Muscle of leg (tissue), 16 donors: ENCODE measurements at places on chromosomes 3 and 15.
A peak's percentile ranks its signal among the peaks of the same experiment; 100 is the strongest.

DNA sequence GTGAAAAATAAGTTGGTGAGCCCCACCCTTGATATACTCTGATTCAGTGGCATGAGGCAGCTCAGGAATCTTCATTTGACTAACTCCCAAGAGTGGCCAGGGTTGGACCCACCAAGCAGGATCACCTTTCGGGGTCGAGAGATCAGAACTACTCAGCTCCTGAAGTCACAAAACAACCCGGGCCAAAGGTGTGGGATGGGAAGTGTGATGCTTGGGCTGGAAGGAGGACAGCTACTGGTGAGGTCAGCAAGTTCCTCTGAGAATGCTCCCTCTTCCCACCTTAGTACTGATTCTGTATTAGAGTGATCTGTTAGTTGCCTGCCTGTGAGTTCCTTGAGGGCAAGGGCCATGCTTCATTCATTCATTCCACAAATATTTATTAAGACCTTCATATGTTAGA, 15.1 kb downstream of the ESYT3 start:
- DNase-seq, result no peak

GRCh38 chr3:168506589-168506988, 410.9 kb upstream of the GOLIM4 start:
- no peak for DNase-seq

DNA sequence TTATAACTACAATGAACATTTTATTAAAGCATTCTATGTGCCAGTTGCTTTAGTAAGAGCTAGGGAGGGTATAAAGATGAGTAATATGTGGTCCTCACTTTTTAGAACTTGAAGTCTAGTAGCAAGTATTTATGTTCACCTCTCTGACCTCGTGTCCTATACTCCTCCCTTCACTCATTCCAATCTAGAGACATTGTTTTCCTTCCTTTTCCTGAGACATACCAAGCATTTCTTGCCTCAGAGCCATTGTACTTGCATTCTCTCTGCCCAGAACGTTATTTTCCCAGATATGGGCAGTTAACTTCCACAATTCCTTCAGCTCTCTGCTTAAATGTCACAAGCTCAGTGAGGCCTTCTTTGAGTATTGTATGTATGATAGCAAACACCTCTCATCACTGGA, 408.6 kb downstream of the PDCD6IP start:
- no peak for DNase-seq

DNA sequence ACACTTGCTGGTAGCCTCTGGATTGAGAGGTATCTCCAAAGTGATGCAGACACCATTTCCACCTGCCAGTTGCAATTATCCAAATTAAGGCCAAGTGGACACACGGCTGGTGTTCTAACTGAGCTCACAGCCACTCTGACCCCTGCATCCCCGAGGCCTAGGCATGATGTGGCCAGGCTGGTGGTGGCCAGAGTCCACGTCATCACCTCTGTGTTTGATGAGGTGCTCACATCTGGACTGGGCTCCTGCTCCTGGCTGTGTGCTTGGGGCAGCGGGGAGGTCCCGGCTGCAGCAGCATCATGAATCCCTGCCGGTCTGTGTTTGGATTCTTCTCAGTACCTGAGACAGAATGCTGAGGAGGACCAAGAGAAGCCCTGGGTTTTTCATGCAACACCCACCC, 4.9 kb downstream of the OXTR start:
- DNase-seq, result no peak

- peak; percentile 93 for DNase-seq
Measured at GRCh38 chr3:42071904-42072812, 19.0 kb upstream of the TRAK1 start.

- DNase-seq, result no peak
Measured at GRCh38 chr15:79919090-79919748, 22.4 kb upstream of the MTHFS start.

GRCh38 chr3:151091685-151092345, 6.4 kb downstream of the MED12L start:
- DNase-seq, result no peak

- DNase-seq, result no peak
Measured at GRCh38 chr15:46901001-46901400, 816.3 kb upstream of the SEMA6D start.

DNA sequence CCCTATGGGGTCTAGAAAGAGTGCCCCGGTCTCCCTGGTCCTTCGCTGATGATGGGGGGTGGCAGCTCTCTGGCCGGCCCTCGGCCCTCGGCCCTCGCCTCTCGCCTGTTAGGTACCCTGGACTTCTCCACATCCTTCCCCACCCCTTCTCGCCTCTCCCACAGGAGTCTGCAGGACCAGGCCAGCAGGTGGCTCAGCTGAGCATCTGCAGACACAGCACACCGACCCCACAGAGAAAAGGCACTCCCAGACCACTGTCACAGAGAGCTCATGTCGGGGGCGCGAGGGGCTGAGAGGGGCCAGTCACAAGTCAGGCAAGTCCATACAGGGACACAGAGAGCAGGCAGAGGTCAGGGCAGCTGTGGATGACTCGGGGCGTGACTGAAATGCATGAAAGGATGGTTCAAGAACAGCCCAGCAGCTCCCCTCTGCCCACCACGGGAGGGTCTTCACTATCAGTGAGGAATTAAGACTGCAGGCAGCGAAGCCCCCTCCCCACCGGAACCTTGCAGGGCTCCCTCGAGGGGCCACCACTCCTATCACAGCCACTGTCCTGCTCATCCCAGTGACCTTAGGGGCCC, 181.7 kb upstream of the NSMCE3 start:
- DNase-seq, result no peak

DNA sequence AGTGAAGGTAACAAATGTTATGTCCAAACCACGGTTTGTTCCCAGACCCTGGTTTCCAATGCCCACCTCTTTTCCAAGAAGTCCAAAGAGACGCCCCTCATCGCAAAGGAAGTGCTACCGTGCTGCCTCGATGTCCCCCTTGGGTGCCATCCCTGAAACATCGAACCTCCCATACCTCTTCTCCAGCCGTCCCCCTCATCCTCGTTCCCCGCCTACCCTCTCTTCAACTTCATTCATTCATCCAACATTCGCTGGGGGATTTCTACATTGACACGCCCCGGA, 467 bp downstream of the TIPIN start:
- DNase-seq, result no peak

DNA sequence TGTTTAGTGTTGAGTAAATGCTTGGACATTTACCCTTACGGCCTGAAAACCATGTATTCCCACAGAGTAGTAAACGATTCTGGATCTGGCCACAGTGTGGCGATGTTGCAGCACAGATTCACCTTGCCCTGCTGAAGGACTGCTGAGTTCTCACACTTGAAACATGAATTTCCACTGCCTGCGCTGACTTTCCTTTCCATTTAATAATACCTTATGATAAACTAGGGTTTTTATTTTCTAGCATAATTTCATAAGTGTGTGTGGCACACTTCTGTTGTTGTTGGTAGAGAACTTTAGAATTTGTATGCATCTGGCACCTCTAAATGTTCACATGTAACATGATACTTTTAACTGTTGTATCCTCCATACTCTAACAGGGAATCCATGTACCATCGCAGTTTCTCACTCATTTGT, 53.9 kb downstream of the C3orf38 start:
- DNase-seq, result peak; percentile 86

DNA sequence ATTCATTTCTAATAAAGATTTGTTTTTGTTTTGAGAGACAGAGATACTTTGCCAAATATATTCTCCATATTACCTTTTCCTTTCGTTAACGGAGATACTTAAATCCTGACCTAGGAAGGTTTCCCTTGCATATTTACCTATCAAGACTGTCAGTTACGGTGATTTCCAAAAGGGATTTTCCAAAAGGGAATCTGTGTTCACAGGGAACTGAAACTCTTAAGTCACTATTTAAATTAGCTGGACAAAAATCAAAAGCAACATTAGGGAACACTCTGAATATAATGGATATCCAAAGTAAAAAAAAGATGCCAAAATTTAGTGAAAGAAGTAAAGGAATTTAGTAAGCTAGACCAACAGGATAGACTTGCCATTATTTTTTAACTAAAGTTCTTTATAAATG, 576 bp downstream of the LRRFIP2 start:
- DNase-seq, result no peak

DNA sequence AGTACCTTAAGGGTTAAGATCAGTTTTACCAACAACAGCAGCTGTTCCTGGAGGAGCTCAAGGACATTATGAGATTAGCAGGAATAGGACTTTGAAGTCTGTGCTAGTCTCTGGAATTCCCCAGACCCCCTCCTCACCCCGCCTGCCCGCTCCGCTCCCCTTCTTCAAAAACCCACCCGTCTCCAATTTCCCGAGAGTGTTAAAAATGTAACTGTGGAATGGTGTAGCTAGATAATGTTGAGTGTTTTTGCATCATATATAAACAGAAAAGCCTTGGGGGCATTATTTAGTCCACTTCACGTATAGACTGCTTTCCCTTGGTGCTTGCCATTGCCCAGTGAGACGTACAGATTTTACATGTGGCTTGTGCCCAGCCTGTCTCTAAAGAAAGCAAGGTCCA, 65.0 kb upstream of the SEMA6D start:
- peak; percentile 14 for DNase-seq
